Dermis blood vessel endothelial cell (primary cell): ENCODE measurements at places on chromosomes 1 and 21.

GRCh38 chr1:206468571-206468970 is 1.7 kb upstream of the IKBKE start:
- DNase-seq, result no peak

DNA sequence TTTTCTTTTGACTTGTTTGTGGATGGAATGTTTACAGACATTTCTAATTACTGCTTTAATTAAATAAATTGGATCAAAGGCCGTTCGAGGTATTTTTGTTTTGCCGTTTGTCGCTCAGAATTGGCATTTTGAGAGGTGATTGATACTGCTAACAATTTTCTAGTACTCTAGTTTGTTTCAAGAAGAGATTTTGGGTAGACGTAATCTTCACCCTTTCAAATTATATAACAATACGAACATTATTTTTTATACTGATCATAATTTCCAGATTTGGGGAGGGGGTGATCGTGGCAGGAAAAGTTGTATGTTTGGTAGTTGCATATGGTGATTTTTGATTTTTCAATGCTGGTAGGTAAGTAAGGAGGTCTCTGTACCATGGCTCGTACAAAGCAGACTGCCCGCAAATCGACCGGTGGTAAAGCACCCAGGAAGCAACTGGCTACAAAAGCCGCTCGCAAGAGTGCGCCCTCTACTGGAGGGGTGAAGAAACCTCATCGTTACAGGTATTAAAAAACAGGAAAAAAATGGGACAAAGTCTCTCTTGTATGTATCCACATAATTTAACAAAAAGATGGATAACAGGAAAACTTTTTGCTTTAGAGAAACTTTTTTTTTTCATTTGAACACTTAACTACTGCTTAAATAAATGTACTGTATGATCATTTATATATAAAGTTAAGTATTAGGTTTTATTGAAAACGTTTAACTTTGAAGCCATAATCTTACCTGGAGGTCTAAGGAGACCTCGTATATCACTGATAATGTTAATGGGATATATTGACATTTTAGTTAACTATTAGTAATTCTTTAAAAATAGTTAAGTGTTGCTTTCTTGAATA is 1.7 kb downstream of the H3-3A start:
- peak; percentile 18 for DNase-seq

- peak; percentile 19 for DNase-seq
These were observed 10.8 kb upstream of the ASCL5 start for GRCh38 chr1:201137579-201138310.

- no peak for DNase-seq
These were observed 20.0 kb downstream of the SERTAD4 start for GRCh38 chr1:210252621-210253051.

GRCh38 chr21:27725916-27726315 is 759.0 kb upstream of the ADAMTS5 start:
- no peak for DNase-seq

DNA sequence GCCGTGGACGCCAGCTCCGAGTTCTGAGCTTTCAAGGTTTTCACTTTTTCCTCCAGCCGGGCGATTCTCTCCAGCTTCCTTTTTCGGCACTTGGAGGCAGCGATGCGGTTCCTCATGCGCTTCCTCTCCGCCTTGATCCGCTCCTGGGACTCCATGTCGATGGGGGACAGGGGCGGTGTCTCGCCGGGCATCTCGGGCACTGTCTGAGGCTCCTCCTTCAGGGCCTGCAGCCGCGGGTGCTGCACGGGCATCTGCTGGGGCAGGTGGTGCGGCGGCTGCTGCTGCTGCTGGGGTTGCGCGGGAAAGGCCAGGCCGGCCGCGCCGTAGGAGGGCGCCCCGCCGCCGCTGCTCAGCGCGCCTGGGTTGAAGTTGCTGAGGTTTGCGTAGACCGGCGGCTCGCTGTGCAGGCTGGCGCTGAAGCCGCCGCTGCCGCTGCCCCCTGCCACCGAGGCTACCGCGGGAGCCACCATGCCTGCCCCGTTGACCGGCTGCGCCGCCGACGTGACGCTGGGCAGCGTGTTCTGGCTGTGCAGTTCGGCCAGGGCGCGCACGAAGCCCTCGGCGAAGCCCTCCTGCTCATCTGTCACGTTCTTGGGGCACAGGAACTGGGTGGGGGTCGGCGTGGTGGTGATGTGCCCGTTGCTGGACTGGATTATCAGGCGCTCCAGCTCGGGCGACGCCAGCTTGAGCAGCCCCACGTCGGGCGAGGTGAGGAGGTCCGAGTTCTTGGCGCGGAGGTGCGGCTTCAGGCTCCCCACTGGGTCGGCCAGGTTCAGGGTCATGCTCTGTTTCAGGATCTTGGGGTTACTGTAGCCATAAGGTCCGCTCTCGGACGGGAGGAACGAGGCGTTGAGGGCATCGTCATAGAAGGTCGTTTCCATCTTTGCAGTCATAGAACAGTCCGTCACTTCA is 1.4 kb downstream of the JUN start:
- DNase-seq, result peak; percentile 47

GRCh38 chr1:41520951-41521752 is 36.7 kb upstream of the EDN2 start:
- DNase-seq, result no peak

DNA sequence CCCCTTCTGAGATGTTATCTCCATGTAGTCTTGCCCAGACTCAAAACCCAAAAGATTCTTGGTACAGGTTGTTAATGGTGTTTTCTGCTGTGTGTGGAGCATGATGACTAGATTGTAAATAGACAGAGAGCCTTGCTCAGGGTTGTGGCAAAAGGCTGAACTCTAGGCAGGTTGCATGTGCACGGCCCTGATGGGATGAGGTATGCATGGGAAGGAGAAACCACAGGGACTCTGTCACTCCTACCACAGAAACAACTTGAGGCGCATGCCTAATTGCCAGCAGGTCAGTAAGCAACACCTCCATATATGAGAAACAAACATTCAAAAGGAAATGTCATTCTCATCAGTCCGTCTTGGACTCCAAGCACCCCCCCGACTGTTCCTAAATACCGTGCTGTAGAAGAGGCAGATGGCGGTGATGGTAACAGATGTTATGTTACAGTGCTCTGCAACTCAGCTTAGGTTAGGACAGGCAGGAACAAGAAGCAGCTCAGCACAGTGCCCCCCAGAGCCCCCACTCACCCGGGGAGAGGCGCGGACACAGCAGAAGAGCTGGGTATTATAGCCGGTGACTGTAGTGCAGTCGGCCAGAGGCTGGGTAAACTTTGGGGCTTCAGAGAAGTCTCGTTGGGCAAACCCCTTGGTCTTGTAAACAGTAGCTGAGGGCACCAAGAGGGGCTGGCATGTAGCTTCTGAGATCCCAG is 10.9 kb downstream of the MYBPHL start:
- DNase-seq, result no peak

DNA sequence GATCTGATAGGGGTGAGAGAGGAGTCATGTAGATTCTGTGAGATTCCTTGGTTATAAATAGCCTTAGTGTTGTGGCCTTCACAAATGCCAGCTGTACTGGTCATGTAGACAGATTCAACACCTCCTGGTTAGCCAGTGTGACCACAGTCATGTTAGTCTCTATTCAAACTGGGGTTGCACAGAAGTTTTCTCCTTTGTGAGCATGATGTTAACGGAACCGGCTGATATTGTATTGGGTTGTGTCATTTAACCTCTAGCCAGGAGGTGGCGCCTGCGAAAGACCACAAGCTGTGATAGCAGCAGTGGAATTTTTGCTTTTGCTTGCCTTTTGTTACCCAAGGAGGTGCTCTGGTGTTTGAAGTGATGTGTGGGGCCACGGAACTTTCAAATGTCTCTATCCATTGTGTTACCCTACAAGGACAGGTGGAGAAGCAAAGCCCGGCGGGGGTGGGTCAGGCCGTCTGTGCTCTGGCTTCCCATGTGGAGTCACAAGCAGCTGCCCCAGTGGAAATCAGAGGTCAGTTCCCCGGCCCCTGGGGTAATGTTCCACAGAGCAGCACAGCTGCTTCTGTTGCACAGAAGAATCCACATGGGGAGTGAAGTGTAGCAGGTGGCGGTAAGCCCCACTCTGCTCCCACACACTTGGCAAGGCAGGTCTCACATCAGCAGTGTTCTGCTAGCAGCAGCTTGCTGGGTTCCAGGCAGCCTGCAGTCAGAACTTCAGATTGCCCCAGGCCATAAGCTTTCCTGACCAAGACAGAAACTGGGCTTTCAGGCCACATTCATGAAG is 112.6 kb downstream of the ADAMTS1 start:
- peak; percentile 67 for DNase-seq
